Vagina (tissue), 2 donors: ENCODE measurements at places on chromosomes 3 and 15.

DNA sequence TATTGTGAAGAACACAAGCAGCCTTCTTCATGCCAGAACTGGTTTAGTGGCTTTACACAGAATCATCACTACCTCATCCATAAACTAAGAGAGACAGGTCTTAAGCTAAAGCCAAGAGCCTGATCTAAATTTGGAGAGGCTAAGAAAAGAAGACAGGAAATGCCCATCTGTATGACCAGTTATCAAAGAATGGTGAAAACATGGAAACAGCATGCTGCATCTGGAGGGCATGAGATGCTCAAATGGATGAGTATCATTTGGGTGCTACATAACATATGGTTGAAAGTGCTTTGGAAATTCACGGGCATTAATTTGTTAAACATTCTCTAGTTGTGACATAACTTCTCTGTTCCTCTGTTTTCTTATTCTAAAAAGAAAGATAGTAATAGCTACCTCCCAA lies 112.5 kb downstream of the CPNE4 start:
- no peak for DNase-seq

DNA sequence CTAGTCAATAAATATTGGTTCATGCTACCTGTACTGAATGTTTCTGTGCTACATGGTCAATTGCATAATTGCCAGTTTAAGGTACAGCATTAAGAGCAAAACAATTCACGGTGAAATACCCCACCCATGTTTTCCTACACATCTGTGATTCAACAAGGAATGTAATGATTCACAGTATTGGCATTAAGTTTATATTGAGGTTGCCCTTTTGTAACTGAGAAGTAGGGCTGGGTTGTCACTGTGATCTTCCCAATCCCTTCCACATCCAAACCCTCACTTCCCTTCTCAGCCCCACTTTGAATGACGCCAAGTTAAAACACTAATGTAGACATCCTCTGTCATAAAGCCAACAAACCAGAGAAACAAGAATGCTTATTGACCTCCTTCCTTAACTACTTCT lies 112.0 kb upstream of the TJP1 start:
- DNase-seq: no peak

- DNase-seq: no peak
Observed at GRCh38 chr3:13727890-13728289, 152.0 kb downstream of the WNT7A start.

DNA sequence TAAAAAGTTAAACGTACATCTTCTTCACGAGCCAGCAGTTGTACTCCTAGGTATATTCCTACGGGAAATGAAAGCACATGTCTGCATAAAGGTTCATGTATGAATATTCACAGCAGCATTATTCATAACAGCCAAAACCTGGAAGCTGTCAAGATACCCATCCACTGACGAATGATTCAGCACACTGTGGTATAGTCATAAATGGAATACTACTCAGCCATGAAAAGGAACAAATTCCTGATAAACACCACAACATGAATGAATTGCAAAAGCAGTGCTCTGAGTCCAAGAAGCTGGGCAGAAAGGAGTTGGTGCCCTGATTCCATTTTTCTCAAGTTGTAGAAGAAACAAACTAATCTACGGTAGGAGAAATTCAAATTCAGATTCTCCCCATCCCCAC lies 3.9 kb downstream of the TMEM43 start:
- no peak for DNase-seq

DNA sequence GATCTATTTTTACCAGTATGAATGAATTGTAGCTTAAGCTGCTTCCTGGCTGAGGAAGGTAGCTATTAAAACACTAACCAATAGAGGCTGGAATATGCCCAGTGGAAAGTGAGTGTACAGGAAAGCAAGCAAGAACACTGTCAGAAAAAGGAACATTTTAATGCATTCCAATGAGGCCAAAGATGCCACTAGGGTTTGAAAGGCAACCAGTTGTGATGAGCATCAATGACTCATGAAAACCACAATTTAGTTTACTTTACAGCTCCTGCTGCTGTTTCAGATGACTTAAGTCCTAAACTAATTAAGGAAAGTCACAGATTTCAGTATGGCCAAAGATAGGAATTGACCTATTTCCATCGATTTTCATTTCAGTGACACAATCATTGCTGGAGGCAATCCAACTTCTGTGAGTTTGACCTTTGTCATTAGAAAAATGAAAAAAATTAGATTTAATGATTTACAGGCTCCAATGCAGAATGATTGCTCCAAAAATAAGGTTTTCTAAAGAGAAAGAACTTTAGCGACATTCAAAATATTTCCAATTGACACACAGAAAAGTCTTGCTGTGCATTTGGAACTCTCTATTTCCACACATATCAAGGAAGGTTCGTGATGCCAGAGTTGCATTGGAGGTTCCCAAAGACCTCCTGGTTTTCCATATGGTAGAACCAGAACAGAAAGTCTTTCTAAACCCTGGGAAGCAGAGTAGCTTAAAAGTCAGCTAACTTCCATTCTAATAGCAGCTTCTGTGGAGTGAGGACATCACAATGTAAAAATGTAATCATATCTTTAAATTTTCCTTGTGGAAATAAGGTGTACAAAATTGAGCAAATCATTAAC lies 103.0 kb downstream of the SUCNR1 start:
- DNase-seq: no peak

DNA sequence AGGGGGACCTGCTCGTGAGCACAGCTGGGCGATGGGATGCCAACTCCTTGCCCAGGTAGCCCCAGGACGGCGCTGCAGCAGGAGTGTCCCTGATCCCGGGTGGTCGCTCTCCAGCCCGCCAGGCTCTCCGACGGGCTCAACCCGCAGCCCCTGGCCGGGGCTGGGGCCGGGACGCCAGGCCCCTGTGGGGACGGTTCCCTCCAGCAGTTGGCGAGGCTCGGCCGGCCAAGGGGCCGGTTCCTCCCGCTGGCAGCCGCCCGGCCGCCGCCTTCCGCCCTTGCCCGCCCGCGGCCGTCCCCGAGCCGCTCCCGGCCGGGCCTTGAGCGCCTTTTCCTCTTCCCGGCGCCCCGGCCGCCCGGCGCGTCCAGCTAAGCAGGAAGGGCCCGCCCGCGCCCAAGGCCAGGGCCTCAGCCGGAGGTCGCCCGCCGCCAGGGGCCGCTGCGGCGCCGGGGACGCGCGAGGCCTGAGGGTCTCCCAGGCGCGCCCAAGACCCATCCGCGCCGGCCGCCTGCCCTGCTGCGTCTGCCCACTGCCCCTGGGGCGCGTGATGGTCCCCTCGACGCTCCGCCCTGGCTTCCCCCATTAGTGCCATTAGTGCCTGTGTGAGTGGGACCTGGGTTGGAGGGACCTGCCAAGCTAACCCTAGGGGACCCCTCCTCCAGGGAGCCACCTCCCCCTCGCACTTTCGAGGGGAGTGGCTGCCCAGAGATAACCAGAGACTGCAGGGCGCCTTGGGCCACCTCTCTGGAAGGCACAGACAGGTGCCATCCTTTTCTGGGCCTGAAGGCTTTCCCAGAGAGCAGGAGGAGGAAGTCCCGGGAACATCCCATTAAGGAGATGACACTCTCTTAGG lies 106.4 kb downstream of the FBLN2 start:
- no peak for DNase-seq

DNA sequence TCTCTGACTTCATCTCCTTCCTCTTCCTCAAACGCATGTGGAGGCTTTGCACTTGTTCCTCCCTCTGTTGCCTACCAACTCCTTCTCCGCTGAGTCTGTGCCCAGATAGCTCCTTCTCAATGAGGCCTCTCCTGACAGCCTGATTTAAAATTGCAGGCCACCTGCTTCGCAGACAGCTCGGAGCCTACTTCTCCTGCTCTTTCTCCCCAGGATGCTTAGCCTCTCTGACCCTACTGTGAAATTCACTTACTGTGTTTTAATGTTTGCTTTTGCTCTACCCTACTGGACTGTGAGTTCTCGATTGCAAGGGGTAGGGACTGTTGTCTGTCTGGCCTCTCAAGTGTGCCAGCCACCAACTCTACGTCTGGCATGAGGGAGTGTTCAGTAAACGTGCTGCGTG lies 83.4 kb downstream of the EEFSEC start:
- no peak for DNase-seq

DNA sequence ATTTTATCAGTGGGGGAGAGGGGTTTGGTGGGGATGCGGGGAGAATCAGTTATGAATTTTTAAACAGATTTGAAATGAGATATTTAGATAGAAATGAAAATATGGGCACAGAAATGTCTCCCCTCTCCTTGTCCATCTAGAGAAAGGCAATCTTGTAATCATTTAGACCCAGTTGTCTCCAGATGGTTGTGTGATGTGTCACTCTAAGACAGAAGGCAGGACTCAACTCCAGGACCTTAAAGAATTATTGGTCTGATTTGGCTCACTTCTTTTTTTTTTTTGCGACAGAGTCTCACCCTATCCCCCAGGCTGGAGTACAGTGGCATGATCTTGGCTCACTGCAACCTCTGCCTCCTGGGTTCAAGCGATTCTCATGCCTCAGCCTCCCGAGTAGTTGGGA lies 77.2 kb downstream of the EOMES start:
- DNase-seq: peak; percentile 13

DNA sequence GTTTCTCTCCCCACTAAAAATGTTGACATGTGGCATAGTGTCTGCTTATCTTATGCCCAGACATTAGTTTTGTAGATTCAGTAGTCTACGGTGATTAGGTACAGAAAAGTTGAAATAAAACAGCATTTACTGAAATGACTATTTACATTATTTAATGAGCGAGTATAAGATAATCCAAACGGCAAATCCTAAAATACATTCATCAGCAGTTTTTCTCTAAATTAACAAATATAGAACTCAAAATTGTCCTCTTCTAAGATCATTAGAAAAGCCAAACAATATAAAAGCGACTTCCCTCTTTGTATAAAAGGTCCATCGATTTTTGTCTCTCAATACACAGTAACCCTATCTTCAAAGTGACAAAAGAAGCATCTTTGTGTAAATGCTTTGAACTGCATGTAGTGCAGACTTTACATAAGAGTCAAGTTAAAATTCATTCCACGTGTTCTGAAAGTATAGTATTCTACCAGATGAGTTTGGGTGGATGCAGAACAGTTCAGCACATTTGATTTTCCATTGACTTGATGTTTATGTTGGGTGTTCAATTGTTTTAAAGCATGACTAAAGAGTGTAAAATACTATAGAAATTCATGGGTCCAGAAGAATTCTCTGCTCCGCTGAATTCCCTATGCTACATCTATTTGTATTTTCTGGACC lies 480.8 kb upstream of the DPH6 start:
- no peak for DNase-seq

DNA sequence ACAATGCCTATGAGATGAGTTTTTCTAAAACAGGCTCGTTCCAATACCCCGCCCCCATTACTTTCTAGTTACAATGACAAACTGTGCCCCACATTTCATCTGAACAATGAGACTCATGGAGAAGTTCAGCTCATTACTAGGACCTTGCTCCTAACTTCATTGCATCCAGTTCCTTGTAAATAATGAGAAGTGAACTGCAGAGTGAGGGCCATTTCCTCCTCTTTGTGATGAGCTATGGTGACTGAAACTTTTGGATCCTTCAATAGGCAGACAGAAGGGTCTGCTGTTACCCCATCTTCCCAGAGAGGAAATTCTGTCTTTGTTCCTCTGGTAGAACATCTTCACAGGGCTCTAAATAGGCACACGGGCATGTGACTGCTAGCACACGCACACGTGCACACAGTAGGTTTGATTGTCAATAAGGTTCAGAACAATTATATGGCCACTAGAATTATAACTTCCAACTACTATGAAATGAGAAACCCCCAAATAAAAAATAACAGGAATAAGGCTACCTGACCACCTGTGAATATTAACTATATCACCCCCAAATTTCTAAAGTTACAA lies 51.8 kb downstream of the SERP1 start:
- DNase-seq: no peak

- no peak for DNase-seq
Observed at GRCh38 chr15:85168642-85169173, 187.1 kb downstream of the PDE8A start.

GRCh38 chr3:10495003-10495402 lies 10.4 kb downstream of the ATP2B2 start:
- no peak for DNase-seq

DNA sequence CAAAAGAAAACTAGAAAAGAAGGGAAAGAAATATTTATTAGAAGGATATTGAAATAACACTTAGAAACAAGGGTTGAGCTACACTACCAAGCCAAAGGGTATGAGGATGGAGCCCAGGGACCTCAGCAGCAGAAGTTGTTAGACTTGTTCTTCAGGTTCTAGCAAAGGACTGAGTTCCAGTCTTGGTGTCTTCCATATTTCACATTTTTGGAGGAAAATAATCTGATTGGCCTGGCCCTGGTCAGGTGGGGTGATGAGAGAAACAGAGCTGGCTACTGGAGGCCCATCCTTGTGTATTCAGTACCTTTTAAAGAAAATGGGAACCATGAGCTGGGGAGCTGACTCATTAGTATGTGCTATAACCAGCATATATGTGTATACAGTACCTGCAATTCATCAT lies 28.2 kb downstream of the PPP4R2 start:
- DNase-seq: no peak

GRCh38 chr3:196344663-196345062 lies 6.5 kb upstream of the TM4SF19 start:
- DNase-seq: no peak

- no peak for DNase-seq
Observed at GRCh38 chr3:54122324-54123002, at the start of gene CACNA2D3. CACNA2D3 (plus strand) TSS chr3:54122552.

DNA sequence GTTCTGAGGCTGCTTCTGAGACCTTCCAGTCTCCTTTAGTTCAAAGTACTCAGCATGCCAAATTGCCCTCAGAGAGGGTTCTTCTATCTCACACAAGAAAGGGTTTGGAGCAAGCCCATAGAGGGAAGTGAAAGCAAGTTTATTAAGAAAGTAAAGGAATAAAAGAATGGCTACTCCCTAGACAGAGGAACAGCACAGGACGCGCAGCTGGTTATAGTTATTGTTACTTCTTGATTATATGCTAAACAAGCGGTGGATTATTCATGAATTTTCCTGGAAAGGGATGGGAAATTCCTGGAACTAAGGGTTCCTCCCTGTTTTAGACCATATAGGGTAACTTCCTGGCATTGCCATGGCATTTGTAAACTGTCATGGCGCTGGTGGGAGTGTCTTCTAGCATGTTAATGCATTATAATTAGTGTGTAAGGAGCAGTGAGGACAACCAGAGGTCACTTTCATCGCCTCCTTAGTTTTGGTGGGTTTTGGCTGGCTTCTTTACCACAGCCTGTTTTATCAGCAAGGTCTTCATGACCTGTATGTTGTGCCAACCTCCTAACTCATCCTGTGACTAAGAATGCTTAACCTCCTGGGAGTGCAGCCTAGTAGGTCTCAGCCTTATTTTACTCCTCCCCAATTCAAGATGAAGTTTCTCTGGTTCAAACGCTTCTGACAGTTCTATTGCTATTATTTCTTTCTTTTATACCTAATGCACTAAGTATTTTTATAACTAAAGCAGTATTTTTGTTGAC lies 26.3 kb downstream of the SCN11A start:
- DNase-seq: no peak

GRCh38 chr15:33150971-33151370 lies 43.5 kb downstream of the FMN1 start:
- DNase-seq: no peak

DNA sequence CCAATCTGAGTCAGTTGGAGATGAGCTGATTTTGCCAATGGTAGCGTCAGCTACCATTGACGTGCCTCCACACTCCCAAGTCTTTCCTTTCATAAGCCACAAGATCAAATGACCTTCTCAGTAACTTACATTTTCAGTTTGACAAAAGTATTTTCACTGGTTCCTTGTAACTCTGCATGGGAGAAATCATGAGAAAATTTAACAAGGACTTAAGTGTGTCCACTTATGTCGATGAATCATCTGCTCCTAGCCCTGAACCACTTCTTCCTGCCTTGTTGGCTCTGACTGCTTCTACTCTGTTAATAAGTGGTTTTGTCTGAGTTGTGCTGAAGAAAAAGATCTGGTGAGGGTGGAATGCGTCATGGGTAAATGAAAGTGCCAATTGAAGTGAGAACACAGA lies 101.2 kb downstream of the NFKBIZ start:
- no peak for DNase-seq
